SW480 (cell line): ENCODE measurements at places on chromosomes 11 and 22.
A peak's percentile ranks its signal among the peaks of the same experiment; 100 is the strongest.

DNA sequence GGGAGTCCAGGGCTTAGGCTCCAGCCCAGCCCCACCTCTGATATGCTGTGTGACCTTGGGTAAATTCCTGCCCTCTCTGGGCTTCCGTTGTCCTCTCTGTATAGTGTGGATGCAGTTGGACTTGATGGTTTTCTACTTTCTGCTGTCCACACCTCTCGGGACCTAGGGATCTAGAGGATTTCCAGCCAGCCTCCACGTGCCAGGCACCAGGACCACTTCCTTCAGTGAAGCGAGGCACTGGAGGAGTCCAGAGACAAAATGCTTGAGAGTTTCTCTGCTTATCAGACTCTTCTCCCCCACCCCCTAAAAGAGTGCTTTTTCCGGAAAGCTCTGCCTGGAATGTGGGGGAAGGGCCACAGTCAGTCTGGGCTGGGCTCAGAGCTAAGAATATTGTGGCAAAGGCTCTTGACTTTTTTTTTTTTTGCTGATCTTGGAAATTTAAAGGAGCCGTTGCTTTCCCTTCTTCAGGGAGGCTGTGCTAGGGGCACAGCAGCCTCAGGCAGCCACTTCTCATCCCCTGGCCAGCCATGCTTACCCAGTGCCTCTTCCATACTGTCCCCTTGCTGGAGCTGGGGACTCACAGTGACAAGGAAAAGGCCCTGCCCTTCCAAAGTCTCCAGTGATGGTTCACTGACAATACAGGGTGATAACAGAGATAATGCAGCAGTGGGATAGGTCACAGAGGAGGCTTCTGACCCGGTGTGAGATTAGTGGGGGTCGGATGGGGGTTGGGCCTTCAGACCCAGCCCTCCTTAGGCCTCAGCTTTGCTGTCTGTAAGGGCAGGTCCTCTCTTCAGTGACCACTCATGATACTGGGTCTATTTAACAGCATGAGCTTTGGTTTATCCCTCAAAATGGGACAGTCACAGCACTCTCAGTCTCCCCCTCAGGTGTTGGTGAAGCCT is 2.9 kb upstream of the SERPINH1 start:
- no peak for DNase-seq

DNA sequence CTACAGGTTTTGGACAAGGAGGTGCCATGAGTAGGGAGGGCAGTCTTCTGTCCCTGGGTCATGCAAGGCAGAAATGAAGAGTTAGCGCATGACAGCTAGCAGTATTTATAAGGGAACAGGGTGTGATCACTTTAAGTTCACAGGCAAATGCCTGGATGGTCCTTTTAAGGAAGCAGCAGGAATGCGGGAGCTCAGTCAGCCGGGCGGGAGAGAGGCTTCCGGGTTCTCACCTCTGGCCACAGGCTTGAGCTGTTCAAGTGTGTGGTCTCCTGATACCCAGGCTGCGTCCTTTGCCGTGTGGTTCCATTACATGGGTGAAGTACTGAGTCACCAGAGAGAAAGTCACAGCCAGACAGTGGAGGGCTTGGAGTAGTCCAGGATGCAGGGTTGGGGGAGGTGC is 105.4 kb downstream of the BCR start:
- DNase-seq = no peak

- DNase-seq = no peak
These were observed 15.8 kb upstream of the OR51T1 start for GRCh38 chr11:4865855-4866254.

GRCh38 chr11:92658733-92659132 is 310.7 kb upstream of the MTNR1B start:
- DNase-seq = no peak

- DNase-seq = no peak
These were observed 50.3 kb upstream of the FIBIN start for GRCh38 chr11:26943636-26944035.

GRCh38 chr11:61541598-61541997 is 33.0 kb downstream of the LRRC10B start:
- DNase-seq = peak; percentile 43

- no peak for DNase-seq
These were observed 187.8 kb downstream of the CHST1 start for GRCh38 chr11:45477588-45477987.

DNA sequence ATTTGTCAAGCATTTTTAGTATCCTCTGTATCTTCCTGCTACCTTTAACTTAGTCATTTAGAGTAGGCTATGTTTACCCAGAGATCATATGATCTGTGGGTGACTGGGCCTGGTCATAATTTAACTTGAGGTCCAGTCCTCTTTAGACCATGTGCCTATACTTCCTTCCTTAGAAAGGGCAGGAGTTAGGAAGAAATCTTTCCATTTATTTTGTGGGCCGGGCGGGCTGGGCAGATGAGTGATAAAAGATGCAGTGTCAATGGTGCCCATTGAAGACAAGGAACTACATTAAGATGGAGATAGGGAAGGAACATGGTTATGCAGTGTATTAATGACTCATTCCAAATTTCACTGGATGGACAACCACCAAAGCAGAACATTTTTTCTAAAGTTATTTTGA is 30.9 kb upstream of the PDE3B start:
- no peak for DNase-seq

- no peak for DNase-seq
These were observed 10.2 kb upstream of the TAB1 start for GRCh38 chr22:39389420-39389819.

DNA sequence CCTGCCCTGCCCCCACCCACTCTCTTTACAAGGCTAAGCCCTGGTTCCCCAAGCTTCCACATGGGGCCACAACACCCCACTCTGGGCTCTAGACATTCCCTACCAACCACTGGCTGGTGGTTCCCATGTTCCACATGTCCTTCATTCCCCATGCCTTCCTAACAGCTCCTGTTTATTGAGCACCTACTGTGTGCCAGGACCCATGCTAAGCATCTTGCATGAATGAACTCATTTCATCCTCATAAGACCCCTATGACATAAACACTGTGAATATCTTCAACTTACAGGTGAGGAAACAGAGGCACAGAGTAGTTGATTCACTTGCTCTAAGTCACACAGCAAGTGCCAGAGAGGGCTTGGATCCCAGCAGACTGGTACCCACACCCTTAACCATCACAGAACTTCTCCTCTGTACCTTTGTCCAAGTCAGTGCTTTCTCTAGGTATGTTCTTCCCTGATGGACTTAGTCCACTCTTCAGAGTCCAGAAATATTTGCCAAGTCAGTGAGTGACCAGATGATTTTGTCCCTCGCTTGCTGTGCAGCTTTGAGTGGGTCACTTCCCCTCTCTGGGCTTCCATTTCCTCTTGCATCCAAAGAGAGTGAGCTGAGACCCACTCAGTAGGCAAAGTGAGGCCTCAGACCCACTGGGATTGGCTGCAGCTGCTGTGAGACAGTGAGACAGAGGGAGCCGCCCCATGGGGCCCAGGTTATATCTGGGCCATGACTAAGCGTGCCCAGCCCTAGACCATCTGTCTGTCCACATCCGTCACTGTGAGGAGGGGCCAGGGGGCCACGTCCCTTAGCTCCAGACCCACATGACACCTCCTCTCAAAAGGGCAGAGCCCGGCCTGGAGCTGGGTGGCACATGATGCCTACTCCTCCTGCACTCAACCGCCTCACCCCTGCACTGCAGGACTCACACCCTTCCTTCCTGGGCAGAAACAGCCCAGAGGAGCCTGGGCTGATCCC is 132.4 kb downstream of the MN1 start:
- DNase-seq = peak; percentile 99

DNA sequence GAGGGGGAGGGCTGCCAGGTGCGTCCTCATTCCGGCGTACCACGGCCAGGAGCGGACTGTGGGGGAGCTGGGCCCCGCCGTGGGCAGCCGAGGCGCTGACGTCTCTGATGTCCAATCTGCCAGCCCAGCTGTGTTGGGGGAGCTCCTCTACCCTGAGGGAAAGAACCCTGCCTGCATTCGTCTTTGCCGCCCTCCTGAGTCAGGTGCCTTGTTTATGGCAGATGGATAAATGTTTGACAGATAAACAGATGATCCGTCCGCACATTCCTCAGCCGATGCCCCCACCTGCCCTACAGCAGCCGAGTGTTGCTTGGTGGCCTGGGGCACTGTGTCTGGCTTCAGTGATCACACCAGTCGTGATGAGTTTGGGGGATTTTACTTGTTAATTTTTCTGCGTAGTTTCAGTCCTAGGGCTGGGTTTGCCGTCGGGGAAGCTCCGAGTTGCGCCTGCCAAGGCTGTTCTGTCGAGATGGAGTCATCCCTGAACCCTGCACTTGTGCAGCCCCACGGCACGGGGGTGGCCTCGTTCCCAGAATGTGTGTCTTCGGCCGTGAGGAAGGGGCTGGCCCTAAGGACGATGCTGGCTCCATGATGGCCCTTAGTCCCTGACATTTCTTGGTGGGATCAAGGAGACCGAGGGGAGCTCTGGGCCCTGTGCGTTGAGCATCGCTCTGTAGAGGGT is 1083.9 kb downstream of the BRD1 start:
- DNase-seq = no peak

DNA sequence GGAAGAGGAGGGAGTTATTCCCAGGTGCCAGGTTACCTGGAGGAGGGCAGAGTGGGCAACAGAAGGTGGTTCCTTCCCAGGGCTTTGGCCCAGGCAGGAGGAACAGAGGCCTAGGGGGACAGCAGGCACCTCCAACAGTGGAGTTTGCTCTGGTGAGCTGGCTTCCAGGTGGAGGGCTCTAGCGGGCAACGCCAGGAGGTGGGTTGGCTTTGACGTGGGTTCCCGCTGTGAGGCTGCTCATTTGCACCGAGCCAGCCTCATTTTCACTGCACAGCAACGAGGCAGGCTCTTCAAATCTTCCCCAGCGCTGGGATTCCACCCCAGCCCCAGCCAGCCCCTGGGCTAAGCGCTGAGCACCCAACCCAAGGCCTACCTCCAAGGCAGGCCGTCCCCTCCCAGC is 8.1 kb downstream of the IGSF9B start:
- no peak for DNase-seq

- no peak for DNase-seq
These were observed 573.8 kb upstream of the FAT3 start for GRCh38 chr11:91650802-91651201.

DNA sequence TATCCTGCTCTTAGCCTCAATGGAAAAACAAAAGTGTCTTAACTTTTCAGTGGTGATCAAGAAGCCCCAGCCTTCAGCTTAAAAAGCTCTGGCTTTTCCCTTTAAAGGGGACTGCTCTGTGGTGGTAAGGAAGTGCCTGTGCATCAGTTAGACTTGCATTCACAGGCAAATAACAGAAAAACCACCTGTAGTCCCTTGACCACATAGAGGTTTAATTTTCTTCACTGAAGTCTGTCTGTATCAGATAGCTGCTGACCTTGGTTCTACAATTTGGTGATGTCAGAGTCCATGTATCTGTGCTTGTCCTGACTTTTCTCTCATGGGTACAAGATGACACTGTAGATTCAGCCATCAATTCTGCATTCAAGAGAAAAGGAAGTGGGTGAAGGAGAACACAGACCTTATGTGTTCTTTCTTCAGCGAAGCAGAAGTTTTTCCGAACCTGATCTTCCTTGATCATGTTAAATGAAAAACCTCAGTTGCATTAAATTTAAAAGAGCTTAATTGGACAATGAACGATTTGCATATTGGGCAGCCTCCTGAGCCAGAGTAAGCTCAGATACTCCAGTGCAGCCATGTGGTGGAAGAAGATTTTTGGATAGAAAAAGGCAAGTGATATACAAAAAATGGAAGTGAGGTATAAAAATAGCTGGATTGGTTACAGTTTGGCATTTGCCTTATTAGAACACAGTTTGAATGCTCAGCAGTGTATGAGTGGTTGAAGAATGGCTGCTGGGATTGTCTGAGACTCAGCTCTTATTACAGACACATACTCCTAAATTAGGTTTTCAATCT is 43.2 kb upstream of the RDX start:
- DNase-seq = no peak

GRCh38 chr11:8913961-8914660 is 3.1 kb downstream of the AKIP1 start:
- peak; percentile 55 for DNase-seq

DNA sequence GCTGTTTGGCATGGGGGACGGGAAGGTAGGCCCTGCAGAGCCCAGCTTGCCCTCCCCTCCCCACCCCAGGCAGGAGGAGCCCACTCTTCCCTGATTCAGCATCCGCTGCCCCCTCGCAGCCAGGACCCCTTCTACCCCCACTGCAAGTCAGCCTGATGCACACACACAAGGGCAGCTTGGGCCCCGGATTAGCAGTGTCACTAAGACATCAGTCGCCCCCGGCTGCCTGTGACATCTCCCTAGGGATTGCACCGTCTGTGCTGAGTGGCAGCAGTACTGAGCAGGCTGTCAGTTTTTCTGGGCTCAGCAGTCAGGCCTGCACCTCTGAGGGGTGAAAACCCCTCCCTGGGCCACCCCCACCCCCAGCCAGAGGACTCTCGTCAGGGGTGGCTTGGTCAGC is 30.4 kb upstream of the SYT7 start:
- DNase-seq = no peak

GRCh38 chr11:113529606-113530005 is 54.4 kb upstream of the DRD2 start:
- no peak for DNase-seq

DNA sequence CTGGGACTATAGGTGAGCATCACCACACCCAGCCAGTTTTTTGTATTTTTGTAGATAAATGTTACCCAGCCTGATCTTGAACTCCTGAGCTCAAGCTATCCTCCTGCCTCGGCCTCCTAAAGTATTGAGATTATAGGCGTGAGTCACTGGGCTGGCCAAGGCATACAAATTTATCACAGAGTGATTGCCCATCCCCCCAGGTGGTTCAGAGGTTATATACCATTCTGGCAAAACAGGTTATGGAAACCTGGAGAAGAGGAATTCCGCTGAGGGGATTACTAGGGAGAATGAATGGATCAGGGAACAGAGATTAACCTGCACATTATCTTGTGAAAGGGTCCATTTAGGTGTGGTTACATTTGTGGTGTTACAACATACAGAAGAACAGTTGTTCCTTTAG is 8.1 kb downstream of the ATG13 start:
- no peak for DNase-seq

GRCh38 chr11:75000975-75001354 is 12.2 kb downstream of the NEU3 start:
- no peak for DNase-seq

GRCh38 chr22:44454113-44454769 is 43.8 kb downstream of the RTL6 start:
- no peak for DNase-seq

GRCh38 chr22:30602049-30602448 is 4.9 kb upstream of the TCN2 start:
- DNase-seq = peak; percentile 43

DNA sequence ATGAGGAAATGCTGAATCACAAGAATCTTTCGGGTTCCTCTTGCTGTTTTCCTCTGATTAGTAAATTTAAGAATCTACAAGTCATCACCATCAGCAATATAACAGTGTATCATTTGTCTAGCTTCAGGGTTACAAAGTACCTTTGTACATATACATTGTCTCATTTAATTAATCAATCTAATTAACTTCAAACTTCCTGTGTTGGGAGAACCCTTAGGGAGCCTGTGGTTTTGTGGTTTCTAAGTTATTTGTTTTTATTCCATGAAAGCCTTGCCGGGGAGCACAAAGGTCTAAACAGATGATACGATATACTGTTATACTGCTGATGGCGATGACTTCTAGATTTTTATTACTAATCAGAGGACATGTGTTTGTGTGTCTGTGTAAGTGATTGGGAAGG is 41.0 kb downstream of the TIMP3 start:
- peak; percentile 45 for DNase-seq

GRCh38 chr11:19866521-19866920 is 153.9 kb downstream of the NAV2 start:
- DNase-seq = no peak
